ENCODE measurements at places on chromosomes 3 and 15.

DNA sequence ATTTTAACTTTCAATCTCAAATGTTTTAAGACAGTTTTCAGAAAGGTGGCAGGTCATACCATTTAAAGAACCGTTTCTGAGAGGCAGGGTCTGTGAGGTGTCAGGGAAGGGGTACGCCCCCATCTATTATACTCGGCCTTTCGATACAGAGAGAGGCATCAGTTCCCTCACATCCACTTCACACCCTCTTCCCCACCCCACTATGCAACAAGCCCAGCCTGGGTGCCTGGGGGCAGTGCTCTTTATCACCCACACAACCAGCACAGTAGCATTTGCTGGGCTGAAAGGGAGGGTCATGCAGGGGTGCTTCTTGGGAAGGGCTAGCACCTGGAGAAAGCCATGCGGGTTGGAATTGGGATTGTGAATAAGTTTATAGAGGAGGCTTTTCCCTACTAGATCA is 56.0 kb upstream of the KCNMB2 start:
- DNase-seq, result no peak

DNA sequence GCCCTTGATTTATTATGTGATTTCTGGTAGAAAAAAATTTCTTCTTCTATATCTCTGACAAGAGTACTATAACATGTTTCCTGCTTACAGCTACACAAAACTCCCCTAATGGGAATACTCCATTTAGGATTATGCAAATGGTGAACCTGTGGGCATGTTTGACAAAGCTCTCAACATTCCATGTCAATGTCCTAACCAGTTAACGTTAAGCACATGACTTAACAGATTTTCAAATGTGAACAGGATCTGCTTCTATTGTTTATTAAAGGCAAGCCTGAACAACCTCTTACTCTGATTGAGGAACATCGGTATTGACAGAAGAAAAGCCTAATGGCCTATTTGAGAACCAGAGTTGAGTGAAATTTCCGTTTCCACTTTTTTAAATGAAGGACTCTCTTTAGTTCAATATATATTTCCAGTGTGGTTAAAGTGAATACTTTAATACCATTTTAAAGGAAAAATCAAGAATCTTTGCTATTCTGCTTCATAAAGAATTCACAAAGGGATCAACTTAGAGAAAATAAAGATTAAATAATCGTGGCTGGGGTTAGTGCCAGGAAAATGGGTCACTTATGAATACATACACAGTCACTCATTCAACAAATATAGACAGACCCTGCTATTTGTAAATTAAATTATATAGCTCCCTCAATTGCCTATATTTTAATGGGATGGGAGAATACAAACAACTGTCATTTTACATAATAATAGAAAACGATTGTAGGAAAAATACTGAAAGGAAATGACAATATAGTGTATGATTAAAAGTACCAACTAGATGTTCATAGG is 300.3 kb upstream of the CBLB start:
- DNase-seq, result no peak

GRCh38 chr15:67196672-67197363 is 57.6 kb downstream of the AAGAB start:
- DNase-seq, result no peak

GRCh38 chr15:90906181-90906849 is 3.2 kb downstream of the MAN2A2 start:
- DNase-seq, result no peak

DNA sequence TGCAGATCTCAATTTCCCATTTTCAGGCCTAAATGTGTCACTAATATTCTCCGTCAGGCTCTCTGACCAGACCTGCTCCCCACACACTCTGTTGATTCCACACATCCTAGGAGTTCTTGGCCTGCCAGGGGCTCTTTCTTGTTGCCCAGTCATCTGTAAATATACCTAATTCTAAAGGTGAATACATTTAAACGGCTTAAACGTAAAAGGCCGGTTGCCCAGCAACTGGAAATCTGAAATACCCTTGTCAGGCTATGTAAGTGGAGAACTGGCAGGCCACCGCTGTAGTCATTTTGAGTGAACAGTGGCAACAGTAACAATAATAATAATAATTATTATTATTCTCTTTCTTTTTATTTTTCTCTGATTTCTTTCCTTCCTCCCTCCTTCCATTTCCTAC is 302.7 kb downstream of the AGBL1 start:
- DNase-seq, result no peak

GRCh38 chr3:114572364-114573062 is 278.7 kb downstream of the TIGIT start:
- DNase-seq, result no peak

DNA sequence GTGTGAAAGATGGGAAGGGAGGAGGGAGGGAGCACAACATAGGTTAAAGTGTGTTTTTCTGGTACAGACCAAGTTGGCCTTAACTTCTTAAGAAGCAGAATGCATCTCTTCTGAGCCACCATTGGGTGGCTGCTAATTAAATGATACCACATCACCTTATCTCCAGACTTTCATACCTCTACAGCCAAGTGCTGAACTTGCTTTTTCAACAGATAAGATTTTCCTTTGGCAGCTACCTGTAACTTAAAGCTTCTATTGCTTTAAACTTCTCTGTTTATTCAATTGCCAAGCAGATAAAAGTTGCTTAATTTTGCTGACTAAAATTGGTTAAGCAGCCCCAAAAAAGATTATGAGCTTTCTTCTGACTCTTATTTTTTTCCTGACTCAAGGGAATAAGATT is 292.4 kb upstream of the SGO1 start:
- no peak for DNase-seq
